RWPE2 (cell line): ENCODE measurements at places on chromosomes 6 and 20.

DNA sequence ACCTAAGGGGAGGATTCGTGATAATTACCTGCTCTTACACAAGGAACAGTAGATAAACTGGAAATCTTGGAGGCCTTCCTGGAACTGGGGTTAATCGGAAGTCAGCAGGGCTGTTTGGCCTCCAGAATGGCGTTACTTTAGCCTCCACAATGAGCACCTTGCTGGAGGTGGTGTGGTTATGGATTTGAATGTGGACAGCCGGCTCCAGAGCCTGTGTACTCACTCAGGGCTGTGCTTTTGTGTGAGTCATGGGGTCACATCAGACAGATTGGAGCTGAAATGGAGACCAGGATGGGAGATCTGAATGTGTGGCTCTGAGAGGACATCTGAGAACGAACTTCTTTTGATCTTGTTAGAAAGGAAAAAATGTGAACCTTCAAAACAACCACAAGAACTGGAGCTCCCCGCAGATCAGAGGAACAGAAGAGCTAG, 30.4 kb downstream of the IGF2R start:
- no peak for DNase-seq

DNA sequence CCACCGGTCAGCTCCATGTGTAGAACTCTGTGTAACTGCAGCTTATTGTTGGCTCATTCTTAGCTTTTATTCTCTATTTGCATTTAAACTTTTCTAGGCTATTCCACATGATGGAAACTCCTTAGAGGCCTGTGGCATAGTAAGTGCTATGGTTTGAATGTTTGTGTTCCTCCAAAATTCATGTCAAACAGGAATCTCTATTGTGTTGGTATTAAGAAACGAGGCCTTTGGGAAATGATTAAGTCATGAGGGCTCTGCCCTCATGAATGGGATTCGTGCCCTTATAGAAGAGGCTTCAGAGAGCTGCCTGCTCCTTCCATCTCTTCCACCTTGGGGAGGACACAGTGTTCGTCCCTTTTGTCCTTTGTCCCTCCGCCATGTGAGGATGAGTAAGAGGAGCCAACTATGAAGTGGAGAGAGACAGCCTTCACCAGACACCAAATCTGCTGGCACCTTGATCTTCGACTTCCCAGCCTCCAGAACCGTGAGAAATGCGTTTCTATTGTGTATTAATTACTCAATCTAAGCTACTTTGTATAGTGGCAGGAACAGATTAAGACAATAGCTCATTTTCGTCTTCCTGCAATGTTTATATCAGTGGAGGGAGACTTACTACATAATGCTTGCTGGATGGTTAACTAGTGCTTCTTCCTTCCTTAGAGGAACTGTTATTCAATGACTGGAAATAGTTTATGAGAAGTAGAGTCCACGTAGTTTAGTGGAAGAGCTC, 361.1 kb downstream of the FARS2 start:
- DNase-seq: no peak

- DNase-seq: no peak
Observed at GRCh38 chr6:147925826-147926225, 416.8 kb upstream of the SASH1 start.

DNA sequence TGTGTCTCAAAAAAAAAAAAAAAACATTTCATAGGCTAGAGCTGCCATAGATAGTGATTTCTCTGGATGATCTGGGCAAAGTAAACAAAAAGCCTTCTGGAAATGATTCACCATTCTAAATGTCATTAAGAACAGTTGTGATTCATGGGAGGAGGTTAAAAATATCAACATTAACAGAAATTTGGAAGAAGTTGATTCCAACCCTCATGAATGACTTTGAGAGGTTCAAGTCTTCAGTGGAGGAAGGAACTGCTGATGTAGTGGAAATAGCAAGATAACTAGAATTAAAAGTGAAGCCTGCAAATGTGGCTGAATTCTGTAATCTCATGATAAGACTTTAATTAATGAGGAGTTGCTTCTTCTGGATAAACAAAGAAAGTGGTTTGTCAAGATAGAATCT, 26.8 kb upstream of the MMP24 start:
- DNase-seq: no peak

GRCh38 chr6:143183666-143184065, 123.0 kb downstream of the AIG1 start:
- no peak for DNase-seq

DNA sequence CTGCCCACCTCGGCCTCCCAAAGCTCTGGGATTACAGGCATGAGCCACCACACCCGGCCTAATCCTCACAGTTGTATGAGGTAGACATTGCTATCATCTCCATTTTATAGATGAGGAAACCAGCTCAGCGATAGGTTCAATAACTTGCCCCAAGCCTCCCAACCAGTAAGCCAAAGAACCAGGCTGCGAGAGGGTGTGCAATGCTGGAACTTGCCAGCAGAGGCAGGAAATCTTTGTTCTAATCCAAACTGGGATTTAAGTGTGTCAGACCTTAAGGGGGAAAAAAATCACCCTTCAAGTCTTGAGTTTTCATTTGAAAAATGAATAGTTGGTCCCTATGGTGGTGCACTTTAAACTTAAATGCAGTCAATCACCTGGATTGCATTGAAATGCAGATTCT, 20.1 kb upstream of the RNGTT start:
- DNase-seq: no peak

DNA sequence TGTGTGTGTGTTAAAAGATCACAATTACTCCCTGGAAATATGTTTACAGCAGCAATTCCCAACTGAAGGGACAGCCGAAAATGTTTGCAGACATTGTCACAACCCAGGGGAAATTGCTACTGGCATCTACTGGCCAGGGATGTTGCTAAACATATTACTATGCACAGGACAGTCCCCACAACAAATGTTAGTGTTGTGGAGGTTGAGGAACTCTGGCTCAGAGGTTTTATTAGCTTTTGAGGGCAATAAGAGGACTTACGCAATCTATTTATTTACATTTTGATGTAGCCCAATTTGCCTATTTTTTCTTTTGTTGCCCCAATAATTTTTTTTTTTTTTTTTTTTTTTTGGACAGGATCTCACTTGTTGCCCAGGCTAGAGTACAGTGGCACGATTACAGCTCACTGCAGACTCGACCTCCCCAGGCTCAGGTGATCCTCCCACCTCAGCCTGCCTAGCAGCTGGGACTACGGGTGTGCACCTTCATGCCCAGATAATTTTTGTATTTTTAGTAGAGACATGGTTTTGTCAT, 154.1 kb downstream of the RPS12 start:
- DNase-seq: no peak

DNA sequence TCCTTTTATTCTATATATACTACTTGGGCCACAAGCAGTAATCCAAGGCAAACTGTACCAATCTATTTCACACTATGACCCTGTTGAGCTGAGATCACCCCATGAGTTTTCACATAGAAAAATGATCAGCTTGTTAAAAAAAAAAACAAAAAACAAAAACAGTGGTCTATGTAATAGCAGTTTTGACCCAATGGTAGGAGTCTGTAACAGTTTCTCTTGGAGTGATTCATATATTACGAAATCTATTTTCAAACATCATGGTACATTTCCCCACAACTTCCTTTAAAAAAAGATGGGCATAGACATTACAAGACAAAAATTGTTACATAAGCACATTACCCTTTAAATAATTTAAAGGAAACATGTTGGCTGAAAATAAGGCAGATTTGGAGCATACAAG, 78.1 kb downstream of the PRSS35 start:
- DNase-seq: no peak

- DNase-seq: no peak
Observed at GRCh38 chr6:5994999-5995657, 11.6 kb downstream of the NRN1 start.
